ENCODE measurements at places on chromosomes 2 and 18.

DNA sequence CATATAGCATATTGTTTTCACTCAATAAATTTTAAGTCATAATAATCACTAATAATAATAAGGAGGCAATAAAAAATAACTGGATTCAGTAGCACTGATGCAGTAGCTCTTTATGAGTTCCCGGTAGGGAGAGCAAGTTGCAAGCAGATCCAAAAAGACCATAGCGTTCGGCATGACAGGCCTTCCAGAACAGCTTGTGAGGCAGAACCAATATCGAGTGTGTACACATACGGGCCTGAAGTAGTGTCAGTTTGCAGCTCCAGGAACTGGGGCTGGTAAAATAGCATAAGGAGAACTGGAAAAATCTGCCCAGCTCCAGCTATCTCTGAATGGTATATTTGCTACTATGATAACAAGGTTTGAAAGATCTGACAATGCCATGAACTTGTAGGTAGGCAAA is 1607.8 kb upstream of the PIK3C3 start:
- no peak for DNase-seq

GRCh38 chr2:105789745-105790460 is 45.2 kb downstream of the NCK2 start:
- DNase-seq, result no peak

DNA sequence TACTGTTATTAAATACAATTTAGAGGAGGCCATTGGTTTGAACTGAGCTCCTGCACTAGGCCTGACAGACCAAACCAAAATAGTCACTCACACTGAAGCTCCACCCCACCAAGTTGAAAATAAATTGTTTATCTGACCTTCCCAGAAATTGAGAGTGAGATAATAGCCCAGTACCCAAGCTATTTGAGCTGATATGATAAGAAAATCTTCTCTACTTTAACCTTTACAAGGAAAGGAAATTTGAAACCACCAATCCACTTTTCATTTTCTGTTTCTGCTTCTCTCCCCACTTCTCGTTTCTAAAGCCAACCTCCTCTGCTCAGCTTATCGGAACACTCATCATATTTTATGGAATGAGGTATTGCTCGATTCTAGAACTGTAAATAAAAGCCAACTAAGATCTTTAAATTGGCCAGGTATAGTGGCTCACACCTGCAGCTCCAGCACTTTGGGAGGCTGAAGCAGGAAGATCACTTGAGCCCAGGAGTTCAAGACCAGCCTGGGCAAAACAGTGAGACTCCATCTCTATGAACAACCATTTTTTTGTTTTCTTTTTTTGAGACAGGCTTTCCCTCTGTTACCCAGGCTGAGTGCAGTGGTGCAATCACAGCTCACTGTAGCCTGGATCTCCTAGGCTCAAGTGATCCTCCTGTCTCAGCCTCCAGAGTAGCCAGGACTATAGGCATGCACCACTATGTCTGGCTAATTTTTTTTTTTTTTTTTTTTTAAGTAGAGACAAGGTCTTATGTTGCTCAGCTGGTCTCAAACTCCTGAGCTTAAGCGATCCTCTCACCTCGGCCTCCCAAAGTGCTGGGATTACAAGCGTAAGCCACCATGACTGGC is 13.3 kb upstream of the GALM start:
- no peak for DNase-seq

DNA sequence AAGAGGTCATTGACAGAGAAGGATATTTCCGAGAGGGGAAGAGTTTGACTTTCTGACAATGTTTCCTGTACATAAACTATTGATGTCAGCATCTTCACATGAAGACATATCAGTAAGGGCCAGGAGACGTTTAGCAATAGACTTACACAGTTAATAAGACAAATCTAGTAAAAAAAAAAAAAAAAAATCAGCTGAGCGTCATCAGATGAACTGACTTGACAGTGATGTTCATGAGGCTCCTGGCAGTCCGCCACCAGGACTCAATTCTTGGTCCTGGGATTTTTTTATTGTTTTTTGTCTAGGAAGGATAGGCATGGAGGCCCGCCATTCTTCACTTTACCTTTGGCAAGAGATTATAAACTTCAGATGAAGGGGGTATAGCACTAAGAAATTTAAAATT is 14.5 kb downstream of the MRPL44 start:
- no peak for DNase-seq

GRCh38 chr2:149021271-149021719 is 17.2 kb upstream of the LYPD6B start:
- no peak for DNase-seq

GRCh38 chr2:208266553-208266893 is 468 bp downstream of the PIKFYVE start:
- DNase-seq, result no peak

GRCh38 chr2:230706053-230706521 is 6.6 kb upstream of the CAB39 start:
- no peak for DNase-seq

DNA sequence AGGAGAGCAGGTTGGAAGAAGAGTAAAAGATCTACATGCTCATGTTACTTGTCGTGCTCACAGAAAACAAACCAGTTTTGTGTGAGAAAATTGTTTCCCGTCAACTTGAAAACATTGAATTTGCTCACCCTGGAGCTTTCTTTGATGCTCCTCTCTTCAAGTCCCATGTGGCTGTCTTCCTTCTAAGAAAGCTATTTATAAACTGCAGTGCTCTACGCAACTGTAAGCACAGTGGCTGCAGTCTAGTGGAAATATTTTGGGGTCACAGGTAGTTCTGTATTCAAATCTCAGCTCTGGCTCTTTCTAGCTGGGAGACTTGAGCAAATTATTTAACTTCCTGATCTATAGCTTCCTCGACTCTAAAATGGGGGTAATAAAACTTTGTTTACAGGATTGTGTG is 211.8 kb downstream of the PLCL1 start:
- DNase-seq, result no peak

GRCh38 chr2:8574196-8575037 is 107.4 kb upstream of the ID2 start:
- DNase-seq, result no peak

- DNase-seq, result no peak
These were observed 254.8 kb downstream of the TGIF1 start for GRCh38 chr18:3704556-3705344.

DNA sequence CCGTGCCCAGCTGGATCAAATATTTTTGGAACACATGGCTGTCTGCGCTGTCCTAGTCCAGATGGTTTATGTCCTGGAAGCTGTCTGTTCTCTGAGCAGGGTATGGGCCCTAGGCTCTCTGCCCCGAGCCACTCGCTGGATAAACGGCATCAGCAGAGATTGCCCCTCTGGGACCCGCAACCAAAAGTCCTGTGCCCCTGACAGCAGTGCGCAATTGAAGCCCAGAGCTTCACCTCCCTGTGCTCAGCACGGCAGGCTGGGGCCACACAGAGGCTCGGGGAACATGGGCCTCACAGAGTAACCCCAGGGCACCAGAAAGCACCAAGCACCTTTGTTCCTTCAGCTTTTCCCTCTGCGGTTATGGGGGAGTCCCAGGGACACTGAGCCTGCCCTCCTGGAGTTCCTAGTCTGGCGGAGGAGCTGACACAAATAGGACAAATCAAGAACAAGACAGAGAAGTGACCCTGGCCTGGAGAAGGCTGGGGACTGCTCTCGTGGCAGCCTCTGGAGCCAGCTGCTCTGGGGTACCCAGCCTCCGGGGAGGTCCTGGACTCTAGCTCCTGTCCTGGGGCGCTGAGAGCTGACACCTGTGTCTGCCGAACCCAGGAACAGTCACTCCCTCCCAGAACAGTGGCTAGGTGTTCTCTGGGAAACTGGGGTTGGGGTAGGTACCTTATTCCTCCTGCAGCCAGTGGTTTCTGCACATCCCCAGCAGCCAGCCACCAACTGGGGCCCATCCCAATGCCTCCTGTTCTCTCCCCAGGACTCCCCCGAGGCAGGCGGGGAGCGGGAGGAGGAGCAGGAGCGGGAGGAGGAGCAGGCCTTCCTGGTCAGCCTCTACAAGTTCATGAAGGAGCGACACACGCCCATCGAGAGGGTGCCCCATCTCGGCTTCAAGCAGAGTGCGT is 12.3 kb downstream of the ARID5A start:
- DNase-seq, result no peak

DNA sequence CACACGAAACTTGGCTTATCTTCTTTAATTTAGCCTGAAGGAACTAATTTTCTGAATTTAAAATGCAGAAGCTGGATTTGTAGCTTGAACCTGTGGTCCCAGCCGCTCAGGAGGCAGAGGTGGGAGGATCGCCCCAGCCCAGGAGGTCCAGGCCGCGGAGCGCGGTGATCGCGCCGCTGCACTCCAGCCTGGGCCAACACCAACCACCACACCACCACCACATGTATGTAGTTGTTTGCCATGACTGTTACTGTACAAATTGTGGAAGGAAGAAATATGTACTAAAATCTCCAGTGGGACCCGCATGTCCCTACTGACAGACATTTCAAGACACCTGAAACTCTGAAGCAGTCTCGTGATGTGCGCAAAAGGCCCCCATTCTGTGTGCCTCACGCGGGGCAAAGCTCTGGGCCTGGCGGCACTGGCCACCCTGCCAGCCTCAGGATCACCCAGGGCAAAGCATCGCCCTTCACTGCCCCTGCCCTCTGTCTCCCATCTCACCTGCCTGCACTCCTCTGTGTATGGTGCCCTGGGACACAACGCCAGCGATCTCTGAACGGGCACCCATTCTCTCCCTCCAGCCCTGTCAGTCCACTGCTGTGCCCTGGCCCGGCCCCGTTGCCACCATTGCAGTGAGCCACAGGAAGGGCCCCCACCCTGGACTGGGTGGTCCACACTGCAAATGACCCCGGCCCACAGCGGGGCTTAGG is 10.1 kb upstream of the ADI1 start:
- no peak for DNase-seq

DNA sequence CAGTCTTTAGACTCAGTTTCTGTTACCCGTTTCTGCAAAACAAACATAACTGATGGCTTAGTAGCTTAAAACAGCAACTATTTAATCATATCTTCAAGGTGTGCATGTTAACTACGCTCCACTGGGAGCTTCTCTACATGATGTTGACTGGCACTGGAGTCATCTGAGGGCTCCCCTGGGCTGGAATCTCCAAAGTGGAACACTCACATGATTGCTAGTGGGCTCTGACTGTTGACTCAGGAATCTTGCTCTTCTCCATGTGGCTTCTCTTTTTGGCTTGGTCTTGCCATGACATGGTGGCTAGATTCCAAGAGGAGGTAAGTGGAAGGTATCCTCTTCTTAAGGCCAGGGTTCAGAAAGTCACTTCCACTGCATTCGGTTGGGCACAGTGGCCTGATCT is 160.8 kb downstream of the PMAIP1 start:
- DNase-seq, result no peak

DNA sequence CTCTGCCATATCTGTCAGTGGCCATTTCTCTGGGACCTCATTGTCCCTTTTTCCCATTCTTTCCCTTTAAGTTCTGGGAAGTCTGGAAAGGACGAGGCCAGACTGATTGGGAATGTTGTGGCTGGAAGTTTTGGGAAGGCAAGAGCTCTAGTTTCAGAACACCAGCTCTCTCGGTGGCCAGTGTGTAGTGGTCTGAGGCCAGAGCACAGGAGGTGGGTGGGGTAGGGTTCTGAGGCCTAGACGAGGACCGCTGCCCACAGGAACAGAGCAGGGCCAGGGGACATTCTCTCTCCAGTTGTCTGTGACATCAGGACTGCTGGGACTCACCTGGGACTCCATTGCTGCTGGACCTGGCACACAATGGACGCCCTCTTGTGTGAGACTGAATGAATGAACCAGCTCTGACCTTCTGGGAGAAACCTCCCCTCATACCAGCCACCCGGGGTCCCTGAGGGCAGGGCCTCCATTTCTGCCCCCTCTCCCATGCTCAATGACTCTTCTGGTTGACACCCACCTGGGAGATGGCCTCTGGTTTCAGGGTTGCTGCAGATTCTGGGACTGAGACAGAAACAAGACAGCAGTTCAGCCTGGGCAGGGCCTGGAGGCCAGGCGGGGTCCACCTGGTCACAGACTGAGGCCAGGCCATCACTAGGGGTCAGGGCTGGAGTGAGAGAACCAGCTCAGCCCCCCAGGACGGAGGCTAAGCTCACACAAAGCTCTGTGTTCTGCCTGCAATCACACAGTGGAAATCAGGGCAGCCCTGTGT is 8.4 kb upstream of the NPPC start:
- DNase-seq, result no peak

GRCh38 chr2:88590998-88591613 is 36.2 kb downstream of the EIF2AK3 start:
- peak; percentile 34 for DNase-seq

DNA sequence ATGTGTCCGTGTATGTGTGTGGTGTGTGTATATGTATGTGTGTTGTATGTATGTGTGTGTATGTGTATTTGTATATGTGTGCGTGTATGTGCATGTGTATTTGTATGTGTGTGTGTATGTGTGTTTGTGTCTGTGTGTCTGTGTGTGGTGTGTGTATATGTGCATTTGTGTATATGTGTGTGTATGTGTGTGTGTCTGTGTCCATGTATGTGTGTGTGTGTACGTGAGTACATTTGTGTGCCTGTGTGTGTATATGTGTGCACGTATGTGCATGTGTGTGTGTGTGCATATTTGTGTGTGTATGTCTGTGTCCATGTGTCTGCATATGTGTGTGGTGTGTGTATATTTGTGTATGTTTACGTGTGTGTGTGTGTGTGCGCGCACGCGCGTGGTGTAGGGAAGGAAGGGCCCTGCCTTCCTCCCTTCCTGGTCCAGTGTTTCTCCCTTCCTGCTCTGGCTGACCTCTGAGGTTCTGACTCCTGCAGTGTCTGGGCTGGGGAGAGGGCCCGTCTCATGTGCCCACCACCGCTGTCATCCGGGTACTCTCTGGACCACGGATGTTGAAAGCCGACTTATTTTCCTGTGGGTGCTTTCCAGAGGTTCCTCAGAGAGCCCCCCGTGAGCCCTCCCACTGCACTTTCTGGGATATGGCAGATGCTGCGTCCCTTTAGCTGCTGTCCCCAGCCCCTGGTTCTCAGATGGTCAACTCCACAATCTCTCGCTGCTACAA is 209.5 kb downstream of the DYSF start:
- DNase-seq, result no peak

DNA sequence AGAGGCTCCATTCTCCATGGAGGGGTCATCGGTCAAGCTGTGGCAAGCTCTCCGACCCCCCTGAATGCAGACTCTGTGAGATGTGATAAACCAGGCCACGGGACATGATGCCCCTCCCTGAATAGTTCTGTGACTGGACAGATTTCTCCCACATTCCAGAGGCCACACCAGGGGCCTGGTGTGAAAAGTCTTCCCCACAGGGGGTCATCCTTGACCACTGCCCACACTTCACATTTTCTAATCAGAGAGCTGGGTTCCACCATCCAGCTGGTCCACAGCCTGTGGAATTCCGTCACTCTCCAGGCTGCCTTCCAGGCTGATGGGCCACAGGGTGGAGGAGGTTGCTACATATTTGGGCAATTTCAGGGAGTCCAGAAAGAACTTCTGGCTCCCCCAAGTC is 51.3 kb upstream of the CYRIA start:
- no peak for DNase-seq

- DNase-seq, result no peak
These were observed 1.8 kb downstream of the IL18RAP start for GRCh38 chr2:102424754-102425153.

GRCh38 chr2:121363632-121364420 is 78.8 kb upstream of the TFCP2L1 start:
- no peak for DNase-seq

GRCh38 chr2:19991895-19992294 is 2.0 kb upstream of the WDR35 start:
- no peak for DNase-seq
